ENCODE measurements at places on chromosomes 5 and 9.

DNA sequence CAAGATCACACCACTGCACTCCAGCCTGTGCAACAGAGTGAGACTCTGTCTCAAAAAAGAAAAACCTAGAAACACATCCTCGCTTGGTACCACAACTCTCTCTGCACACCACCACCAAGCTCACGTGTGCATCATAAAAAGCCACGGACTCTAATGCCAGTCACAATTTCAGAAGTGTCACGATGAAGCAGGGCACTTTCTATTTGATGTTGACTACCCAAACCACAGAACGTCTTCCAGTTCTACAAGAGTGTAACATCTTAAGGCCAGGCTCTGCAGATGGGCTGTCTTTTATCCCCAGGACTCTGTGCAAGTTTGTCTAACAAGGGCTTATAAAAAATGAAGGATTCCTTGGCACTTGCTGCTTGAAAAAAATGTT is 22.9 kb downstream of the GFPT2 start:
- DNase-seq = no peak

DNA sequence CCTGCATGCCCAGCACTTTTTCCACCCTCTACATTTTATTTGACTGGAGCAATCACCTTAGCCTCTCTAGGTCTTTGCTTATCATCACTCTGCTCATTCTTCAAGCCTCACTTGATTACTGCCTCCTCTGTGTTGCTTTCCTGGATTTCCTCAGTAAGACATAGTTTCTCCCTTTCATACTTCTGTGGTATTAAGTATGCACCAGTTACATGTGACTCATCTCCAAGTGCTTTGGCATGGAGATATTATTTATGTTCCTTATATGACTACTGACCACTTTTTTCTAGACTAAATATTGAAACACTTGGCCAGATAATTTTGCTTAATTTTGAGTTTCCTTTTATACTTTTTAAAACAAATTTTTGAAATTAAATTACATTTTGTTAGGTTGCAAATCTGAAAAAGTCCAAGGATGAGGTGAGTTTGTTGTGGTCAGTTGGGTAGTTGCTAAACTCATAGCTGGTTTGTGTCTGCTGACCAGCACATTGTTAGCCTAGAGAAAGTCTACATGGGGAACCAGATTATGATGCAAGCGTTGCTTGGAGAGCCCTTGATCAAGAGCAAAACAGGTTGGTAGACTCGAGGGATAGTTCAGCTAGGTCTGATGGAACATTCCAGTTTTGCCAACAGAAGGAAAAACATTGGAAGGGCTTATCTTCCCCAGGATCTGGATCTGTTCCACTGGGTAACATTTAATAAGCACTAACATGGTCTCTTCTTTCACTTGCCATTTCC is 140.2 kb downstream of the TMC1 start:
- DNase-seq = no peak

DNA sequence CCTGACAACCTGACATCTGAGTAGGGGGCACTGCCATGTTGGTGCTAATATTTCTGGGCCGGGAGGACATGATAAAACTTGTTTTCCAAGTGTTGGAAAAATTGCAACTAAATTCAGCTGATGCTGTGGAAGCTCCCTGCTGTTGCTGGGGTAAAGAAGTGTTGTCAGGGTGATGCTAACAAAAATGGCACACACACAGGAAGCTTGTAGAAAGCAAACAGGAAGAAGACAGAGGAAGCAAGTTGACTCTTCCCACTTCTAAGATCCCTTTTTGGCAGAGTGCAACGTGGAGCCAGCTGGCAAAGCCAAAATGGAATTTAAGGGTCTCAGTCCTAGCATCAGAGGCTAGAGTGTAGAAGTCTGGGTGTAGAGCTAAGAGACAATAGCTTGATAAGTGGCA is 11.3 kb upstream of the RIOK2 start:
- DNase-seq = no peak

- no peak for DNase-seq
These were observed 206.3 kb upstream of the GDNF start for GRCh38 chr5:38046103-38046502.

- DNase-seq = no peak
These were observed 357.2 kb downstream of the ZSWIM6 start for GRCh38 chr5:61689153-61689846.

DNA sequence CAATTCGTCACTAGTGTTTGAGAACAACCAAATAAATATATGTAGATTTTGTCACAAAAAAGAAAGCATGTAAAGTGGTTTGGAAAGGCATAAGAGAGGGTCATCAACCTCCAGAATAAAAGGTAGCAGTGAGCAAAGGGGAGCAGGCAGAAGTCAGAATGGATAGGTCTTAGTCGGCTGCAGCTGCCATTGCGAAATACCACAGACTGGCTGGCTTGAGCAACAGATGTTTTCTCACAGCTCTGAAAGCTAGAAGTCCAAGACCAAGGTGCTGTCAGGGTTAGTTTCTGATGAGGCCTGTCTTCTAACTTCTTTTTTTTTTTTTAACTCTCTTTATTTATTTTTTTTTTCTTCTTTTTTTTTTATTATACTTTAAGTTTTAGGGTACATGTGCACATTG is 208.1 kb upstream of the PIK3R1 start:
- DNase-seq = no peak

GRCh38 chr5:31194892-31195555 is 1.5 kb downstream of the CDH6 start:
- no peak for DNase-seq

GRCh38 chr5:53479590-53480415 is 626 bp upstream of the FST start:
- peak; percentile 47 for DNase-seq

GRCh38 chr9:98879094-98879962 is 64.4 kb upstream of the COL15A1 start:
- no peak for DNase-seq

DNA sequence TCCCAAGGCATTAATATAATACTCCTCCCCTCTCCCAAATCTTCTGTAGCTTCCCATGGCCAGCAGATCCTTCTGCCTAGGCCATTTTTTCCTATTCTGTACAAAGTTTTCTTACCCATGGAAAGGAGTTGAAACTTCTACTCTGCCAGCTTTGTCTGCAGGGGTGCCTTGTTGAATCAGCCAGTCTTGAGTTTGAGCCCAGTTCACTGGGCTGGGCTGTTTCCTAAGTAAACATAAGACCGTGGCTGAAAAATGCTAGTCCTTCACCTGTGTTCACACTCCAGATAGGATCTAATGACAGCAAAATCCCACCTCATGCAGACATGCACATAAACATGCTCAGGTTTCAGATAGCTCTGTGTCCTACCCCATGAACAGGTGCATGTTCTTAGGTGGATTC is 10.4 kb downstream of the TEX48 start:
- DNase-seq = no peak

DNA sequence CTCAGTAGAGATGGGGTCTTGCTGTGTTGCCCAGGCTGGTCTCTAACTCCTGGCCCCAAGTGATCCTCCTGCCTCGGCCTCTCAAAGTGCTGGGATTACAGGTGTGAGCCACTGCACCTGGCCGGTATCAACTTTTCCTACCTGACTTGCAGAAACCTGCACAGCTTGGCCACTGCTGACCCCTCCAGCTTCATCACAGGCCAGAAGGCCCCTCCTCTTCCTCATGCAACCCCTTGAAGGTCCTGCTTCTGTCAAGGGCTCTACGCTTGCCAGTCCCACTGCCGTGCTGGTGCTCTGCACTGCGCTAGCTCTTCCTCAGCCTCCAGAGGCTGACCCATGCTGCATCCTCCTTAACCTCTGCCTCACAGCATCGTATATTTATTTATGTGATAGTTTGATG is 32.5 kb upstream of the RNU6ATAC start:
- DNase-seq = no peak
